ENCODE measurements at places on chromosomes 1 and 21. TPM values are rescaled to one million over a fixed set of nuclear protein-coding genes. Genes with fewer than 3 reads are reported as not detected.

DNA sequence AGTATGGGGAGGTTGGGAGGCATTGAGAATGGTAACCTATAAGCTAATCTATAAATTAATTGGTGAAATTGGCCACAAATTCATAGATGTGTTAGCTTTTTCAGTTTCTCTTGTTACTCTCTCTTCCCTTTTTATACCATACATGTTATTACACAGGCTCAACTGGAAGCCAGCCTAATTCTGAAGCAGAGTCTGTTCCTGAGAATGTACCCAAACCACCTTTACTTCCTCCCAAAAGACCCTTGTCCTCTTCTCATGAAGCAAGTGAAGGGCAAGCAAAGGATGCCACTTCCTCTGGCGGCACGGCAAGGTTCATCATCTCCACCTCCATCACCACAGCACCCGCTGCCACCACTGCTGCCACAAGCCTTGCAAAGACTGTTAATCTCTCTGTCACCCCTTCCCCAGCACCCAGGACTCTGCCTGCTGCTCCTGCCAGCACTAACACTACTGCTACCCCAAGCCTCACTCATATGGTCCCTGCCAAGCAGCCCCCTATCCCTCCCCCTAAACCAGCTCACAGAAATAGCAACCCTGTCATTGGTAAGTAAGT, 39.5 kb upstream of the RCC1 start:
- DNase-seq: no peak

- DNase-seq: no peak
These were observed 17.7 kb downstream of the NMNAT1 start for GRCh38 chr1:9960706-9961562.

DNA sequence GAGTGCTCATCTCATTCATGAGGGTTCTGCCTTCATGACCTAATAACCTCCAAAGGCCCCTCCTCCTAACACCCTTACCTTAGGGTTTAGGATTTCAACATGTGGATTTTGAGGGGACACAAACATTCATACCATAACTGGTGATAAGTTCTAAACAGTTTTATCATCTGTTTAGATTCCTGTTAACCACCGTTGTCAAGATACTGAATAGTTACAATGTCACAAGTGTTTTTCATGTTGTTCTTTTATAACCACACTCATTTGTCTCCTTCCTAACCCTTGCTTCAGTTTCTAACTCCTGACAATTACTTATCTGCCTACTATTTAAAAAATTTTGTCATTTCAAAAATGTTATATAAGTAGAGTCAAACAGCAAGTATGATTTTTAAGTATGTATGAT, 86.0 kb downstream of the NCAM2 start:
- DNase-seq: no peak

DNA sequence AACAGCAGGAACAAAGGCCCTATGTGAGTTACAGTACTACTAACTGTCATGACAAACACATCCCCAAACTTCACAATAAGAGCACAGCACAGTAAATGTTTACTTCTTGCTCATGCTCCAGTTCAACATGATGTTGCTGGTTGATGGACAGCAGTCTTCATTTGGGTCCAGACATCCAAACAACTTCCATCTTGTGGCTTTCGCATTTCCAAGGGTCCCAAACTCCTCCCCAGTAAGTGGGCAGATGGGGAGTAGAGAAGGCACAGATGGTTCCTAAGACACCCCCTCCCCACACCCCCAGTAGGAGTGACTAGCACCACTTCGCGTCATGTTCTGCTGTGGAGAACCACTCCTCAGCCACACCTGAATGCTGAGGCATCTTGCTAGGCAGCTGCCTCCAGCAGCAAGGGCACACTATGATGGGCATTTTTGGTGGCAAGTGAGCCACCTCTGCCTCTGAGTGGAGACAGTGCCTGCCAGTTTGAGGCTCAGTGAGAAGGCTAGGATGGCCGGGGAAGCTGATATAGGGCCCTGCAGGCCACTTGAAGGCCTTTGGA, 32.7 kb upstream of the CD2 start:
- no peak for DNase-seq

DNA sequence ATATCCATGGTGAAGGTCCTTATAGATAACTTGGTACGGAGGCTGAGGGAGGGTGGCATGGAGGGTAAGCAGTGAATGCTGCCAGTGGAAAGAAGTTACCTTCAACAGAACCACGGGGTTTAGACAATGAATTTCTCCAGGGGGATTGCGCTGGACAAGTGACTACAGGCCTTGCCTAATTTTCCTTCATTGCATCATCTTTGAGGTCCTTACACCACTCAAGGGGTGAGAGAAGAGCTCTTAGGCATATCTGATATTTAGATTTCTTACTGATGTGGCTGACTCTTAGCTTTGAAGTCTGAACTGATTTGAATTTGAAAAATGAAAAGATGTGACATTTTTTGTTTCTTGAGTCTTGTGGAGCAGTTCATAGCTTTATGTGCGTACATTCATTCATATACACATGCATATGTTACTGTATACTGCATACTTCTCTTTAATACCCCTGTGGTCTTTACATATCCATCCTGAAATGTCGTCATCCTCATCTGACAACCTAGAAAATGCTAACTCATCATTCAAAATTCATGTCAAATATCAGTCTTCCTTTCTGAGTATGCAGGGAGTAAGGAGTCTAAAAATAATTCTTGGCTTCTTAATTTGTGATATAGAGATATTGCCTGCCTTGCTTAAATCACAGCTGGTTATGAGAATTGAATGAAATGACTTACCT, 63.6 kb downstream of the DNM3 start:
- no peak for DNase-seq

C1orf115 gene
- 92.7 TPM for total RNA-seq

MMEL1 gene
- 1.4 TPM for total RNA-seq

PTCH2 gene
- under 0.01 TPM for total RNA-seq

- DNase-seq: no peak
These were observed 131.4 kb upstream of the RAB4A start for GRCh38 chr1:229139331-229140118.

ATP6V1G3 gene
- total RNA-seq: not detected

DNA sequence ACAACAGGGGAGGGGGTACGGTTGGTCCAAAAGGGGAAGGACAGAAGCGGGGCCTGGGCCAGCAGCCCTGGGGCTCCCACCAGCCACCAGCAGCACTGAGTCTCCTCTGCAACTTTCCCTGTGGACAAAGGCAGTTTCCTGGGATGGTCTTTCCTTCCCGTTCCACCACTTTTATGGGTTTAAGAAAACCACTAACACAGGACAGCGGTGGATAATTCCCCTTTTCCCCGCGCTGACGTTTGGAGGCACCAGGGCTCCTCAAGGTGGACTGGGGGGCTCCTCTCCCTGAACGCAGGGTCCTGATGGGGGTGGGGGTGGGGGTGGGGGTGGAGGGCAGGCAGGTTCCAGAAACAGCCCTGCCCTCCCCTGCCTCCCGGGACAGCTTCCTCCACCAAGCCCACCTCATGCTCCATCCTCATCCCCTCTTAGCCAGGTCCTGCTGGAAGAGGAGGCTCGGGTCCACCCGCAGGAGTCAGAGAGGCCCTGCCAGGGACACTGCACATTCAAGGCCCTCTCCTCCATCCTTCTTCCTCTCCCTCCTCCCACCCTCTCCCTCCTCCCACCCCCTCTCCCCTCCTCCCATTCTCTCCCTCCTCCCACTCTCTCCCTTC, 4.8 kb upstream of the COL6A1 start:
- no peak for DNase-seq

DNA sequence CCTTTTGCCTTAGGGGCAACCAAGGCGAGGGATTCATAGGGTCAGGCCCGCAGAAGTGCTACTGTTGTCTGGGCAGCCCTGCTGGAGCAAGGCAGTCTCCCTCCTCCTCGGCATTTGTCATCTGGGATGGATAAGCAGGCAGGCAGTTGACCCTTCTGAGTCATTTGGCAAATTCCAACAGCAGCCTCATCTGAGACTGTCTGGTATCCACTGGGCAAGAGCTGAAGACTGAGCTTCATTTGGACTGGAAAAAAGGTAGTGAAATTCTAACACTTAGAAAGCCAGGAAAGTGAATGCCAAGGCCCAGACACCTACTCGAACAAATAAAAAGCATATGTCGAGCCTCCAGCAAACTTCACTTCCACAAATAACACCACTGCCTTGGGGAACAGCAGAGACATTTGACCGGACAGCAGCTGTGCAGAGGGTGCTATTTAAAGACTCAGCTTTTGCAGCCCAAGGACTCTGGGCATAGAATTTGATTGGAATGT, 4.0 kb upstream of the ZBTB40 start:
- no peak for DNase-seq

GRCh38 chr1:154316704-154317103, 4.2 kb upstream of the AQP10 start:
- DNase-seq: no peak

GRCh38 chr1:168391851-168392681, 111.4 kb downstream of the TBX19 start:
- DNase-seq: no peak

GRCh38 chr1:190540366-190540765, 62.7 kb upstream of the BRINP3 start:
- DNase-seq: no peak

GRCh38 chr1:63894627-63895265, 120.9 kb downstream of the ROR1 start:
- DNase-seq: no peak

PLPPR5 gene
- not detected for total RNA-seq

DNA sequence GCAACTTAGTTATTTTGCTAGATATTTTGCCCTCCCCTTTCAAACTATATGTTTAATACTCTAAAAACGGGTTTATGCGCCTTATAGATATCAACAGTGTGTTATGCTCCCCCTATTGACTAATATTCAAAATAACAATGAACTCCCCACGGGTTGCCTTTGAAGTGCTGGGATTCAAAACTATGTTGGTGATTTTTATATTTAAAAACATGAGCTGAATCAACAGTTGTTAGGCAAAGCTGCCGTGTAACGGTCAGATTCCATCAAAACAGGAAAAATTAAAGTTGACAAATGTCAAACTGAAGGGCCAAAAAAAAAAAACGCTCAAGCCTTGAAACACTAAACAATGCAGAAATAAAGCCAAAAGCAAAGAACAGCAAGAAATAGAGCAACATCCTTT, 2.5 kb downstream of the TGFBR3 start:
- DNase-seq: peak; percentile 69

GRCh38 chr21:27221077-27221476, 254.2 kb upstream of the ADAMTS5 start:
- DNase-seq: no peak

DNA sequence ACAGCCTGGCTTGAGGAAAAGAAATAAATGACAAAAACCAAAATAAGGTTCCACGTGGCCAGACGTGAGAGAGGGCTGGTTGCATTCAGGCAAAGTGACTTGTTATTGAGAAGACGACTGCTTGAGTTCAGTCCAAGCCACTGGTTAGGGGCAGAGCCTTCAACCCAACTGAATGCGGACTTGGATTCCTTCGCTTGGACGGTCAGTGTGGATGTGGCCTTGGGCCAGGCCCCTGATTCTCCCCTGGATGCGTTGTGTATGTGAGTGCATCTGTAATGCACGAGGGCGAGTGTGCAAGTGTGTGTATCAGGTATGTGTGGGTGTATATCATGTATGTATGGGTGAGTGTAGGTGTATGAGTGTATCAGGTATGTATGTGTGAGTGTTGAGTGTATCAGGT, 1.9 kb downstream of the PLA2G2F start:
- no peak for DNase-seq

- no peak for DNase-seq
These were observed 28.4 kb downstream of the SLAMF6 start for GRCh38 chr1:160494620-160495019.

GRCh38 chr1:21861602-21862429, 49.8 kb downstream of the LDLRAD2 start:
- DNase-seq: no peak

GRCh38 chr1:23593042-23593521, 33.8 kb upstream of the ID3 start:
- DNase-seq: no peak

GRCh38 chr1:173948594-173948993, 31.5 kb upstream of the SERPINC1 start:
- DNase-seq: no peak

Data from lung microvascular endothelial cell (primary cell).